ENCODE measurements at places on chromosomes 6 and 20.

GRCh38 chr20:47118206-47118605 lies 223.6 kb downstream of the EYA2 start:
- DNase-seq: no peak

- peak; percentile 99 for DNase-seq
Observed at GRCh38 chr6:110815411-110816409, at the start of gene CDK19. CDK19 (minus strand) TSS chr6:110815469; CDS start chr6:110815136, 333 bp downstream.

DNA sequence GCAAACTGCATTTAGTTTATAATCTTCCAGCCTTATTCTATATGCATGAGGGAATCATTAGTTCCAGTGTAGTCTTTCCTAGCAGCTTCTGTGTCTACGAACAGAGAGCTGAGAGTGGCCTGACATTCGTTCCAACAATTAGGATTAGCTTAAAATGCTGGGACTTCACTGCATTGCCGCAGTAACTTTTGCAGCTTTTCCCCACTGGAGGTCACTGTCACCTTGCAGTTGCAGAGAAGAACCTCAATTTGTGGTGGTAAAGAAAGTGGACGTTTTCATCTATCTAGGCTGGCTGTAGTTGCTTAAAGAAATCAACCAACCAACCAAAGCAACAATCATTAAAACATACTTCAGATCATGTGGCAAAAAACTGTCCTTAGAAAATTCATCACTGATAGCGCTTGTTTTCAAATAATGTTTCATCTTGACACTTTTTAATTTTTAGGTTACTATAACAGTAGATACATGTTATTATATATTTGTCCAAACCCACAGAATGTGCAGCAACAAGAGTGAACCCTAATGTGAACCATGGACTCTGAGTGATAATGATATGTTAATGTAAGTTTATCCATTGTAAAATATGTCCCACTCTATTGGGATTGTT lies 12.2 kb downstream of the MYLK4 start:
- DNase-seq: no peak

DNA sequence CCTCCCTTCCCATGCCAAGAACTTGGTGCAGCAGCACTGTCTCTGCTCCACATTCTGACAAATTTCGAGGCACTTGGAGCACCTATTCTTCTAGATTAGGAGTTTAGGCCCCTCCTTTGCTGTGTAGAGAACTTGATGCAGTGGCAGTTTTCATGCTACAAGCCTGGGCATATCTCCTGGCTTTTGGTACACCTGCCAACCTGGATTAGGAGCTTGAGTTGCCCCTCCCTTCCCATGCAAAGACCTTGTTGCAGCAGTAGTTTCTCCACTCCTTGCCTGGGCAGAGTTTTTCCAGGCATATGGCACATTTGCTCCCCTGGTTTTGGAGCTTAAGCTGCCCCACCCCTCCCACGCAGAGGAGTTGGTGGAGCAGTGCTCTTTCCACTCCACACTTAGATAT lies 956.1 kb downstream of the EYS start:
- no peak for DNase-seq

DNA sequence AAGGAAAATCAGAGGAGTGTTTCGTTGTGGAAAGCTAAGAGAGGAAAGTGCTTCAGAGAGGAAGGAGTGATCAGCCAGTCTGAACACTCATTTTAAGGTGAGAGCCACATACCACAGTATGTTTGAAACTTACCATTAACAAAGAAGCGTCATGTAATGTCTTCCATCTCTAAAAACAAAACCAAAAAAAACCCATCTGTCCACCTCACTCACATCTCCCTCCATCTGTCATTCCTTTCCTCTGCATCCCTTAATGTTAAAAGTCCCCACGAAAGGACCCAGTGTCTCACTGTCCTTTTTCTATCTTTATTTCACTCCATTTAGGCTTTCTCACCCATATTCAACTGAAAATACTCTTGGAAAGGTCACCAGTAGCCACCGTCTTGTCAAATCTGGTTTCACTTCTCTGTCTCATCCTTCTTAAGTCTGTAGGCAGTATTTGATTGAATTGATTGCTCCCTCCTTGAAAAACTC lies 59.4 kb upstream of the GNRH2 start:
- DNase-seq: no peak

DNA sequence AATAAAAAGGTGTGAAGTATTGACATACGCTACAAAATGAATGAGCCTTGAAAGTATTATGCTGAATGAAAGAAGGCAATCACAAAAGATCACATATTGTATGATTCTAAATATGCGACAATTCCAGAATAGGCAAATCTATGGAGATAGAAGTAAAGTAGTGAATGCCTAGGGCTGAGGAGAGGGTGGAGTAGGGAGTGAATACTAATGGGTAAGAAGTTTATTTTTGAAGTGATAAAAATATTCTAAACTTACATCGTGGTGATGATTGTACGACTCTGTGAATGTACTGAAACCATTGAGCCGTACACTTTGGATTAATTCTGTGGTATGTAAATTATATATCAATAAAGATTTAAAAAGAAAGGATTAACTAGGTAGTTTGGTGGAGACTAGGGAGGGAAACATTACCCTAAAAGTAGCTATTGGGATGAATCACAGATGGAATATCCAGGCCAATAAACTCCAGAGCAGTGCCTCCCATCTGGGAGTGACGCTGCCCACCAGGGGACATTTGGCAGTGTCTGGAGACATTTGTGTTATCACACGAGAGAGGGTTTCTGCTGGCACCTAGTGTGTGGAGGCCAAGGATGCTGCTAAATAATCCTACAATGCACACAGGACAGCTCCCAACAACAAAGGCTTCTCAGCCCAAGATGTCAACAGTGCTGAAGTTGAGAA lies 214.2 kb upstream of the PCSK2 start:
- DNase-seq: no peak

DNA sequence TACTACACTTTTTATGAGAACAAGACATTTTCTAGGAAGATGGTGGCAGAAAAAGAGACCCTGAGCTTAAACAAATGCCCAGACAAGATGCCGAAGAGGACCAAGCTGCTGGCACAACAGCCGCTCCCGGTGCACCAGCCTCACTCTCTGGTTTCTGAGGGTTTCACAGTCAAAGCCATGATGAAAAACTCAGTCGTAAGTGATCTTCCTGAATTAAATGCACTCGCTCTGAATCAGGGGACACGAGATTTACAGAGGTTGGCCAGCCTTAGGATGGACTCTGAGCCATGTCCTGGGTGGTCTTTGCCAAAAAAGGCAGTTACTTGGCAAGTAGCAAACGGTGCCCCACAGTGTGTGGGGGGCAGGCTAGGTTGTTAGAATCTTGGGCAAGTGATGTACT lies 423 bp downstream of the PACRG start:
- DNase-seq: no peak

DNA sequence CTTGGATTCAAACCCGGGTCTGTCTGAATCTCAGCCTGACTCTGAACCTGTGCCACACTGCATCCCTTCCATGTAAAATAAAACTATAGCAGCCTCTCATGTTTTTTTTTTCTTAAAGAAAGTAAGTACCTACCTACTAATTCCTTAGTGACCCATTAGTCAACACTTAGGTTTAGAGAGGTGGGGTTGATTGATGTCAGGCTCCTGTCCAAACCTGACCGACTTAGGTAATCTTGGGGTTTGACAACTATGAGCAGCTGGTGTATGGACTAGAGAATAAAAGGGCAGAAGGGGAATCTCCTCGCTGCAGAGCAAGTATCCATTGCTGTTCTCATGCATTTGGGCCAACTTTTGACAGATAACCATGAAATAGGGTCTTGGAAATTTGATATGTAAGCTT lies 6.5 kb downstream of the NKAIN2 start:
- no peak for DNase-seq

- DNase-seq: no peak
Observed at GRCh38 chr6:78909391-78909790, 42.0 kb downstream of the IRAK1BP1 start.

- DNase-seq: no peak
Observed at GRCh38 chr20:5146099-5146668, 19.4 kb downstream of the CDS2 start.

- peak; percentile 24 for DNase-seq
Observed at GRCh38 chr6:168715643-168716481, 274.9 kb downstream of the SMOC2 start.

GRCh38 chr6:155154158-155154830 lies 109.5 kb upstream of the CLDN20 start:
- no peak for DNase-seq

DNA sequence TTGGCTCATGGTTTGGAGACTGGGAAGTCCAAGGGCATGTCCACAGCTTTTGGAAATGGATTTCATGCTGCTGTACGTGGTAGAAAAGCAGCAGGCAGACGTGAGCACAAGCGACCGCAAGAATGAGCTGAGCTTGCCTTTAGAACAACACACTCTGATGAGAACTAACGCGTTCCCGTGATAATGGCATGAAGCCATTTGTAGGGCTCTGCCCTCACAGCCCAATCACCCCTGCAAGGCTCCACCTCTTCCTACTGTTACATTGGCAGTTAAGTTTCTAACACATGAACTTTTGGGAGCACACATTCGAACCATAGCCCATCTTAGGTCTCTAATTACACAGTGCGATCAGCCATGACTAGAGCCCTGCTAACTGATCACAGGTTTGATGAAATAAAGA lies 107.5 kb upstream of the TMEM170B start:
- no peak for DNase-seq

DNA sequence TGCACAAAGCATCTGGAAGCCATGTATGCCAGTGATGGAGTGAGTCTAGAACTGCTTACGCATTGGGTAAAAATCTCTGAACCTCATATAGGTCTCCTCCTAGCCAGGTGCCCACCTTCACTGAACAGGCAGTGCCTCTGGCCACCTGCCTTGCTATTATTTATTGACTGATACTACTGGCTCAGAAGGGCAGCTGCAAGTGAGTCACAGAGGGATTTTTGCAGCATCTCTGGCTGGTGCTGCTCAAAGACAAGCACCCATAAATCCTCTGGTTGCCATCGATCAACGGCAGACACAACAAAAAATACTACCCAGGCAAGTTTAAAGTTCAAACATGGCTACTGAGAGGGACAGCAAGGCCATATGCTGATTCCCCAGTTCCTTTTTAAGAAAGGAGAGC lies 279.4 kb downstream of the UBE3D start:
- DNase-seq: no peak

DNA sequence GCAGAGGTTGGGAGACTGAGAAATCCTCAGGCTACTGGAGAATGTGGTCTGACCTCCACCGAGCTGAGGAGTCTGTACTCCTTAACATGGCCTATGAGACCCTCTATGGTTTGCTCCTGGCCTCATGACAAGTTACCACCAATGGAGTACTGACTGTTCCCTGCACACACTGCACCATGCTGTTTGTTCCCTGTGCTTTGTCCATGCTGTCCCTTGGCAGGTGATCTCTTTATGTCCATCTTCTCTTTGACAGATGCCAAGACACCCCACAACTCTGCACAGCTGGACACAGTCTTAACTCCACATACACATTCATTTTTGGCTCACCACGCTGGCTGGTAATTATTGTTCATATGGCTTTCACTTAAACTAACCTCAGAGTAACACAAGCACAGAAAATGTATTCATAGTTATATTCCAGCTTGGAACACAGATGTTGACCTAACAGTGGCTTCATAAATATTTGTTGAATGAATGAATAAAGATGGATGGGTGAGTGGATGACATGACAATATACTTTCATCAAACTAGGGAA lies 258.0 kb downstream of the ATXN1 start:
- no peak for DNase-seq

- DNase-seq: no peak
Observed at GRCh38 chr6:140897804-140898573, 1234.7 kb upstream of the GJE1 start.

DNA sequence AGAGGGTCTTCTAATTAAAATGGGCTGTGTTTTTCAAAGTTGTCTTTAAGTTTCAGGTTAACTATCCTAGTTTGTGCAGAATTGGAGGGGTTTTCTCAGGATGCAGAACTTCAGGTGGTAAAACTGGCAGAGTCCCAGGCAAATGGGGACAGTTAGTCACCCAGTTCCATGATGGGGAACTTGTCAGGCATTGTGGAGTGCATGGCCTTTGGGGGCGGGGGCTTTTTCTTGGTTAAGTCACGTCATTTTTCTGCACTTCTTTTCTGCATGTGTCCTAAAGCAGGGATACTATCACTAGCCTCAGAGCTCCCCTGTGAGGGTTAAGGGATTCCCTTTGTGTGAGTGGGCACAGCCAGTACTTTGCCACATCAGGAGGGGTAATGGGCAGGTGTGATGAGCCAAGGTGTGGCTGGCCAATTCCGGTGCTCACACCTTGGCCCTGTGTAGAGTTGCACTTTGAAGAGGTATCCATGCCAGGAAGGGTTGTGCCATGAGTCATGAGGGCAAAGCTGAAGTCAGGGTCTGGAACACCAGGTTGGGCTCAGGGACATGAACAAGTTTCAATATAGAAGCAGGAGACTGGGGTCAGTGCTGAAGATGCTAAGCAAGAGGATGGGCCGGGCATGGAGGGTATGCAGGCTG lies 126.0 kb upstream of the RREB1 start:
- DNase-seq: no peak

- no peak for DNase-seq
Observed at GRCh38 chr6:11222385-11223277, 9.8 kb downstream of the NEDD9 start.

- peak; percentile 24 for DNase-seq
Observed at GRCh38 chr20:48262466-48262865, 477.2 kb upstream of the SULF2 start.

- peak; percentile 85 for DNase-seq
Observed at GRCh38 chr6:29887819-29888776, 54.2 kb upstream of the HLA-A start.

GRCh38 chr20:21101932-21102575 lies 4.1 kb downstream of the LINC00237 start:
- no peak for DNase-seq

DNA sequence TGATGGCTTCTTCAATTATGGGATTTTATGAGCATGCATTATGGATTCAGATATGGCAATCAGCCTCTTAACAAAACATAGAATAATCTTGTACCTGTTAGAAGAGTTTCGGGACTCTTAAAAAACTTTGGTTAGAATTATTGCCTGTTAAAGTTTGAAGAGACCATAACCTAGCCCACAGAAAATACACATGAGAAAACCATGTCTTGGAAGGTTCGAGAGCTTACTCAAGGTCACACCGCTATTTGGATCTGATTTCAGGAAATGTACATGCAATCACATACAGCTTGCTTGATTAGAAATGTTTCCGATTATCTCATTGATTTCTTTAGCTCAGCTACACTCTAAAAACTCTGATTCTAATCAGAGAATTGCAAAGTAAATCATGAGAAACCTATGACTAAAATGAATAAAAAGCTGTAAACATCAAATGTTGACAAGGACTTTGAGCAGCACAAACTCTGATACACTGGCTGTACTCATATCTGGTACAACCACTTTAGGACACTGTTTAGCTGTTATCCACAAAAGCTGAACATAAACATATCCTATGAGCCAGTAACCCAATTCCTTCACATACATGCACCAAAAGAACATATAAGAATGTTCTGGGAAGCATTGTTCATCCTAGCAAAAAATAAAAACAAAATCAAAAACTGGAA lies 16.3 kb downstream of the STX7 start:
- DNase-seq: no peak
